Activated CD8-positive, alpha-beta memory T cell treated with anti-CD3 and anti-CD28 coated beads, Interleukin-2, amount 10 ng/mL, durations not matched to agents 7 days and 5 days (primary cell): ENCODE measurements at places on chromosomes 12 and 14.

GRCh38 chr12:127516467-127516866, 750.5 kb upstream of the TMEM132C start:
- no peak for DNase-seq
- H3K4me3 ChIP-seq: no peak overlapping the region
- H3K27ac ChIP-seq: no peak overlapping the region
- no peaks in the 10 kb centered on the region for H3K4me1 ChIP-seq
- no peaks in the 10 kb centered on the region for H3K27me3 ChIP-seq
- no peaks in the 10 kb centered on the region for H3K36me3 ChIP-seq

GRCh38 chr12:43087195-43088091, 464.6 kb downstream of the ADAMTS20 start:
- no peaks in the 10 kb centered on the region for H3K27me3 ChIP-seq
- H3K36me3 ChIP-seq: no peaks in the 10 kb centered on the region
- no peak for DNase-seq
- no peak overlapping the region for H3K4me3 ChIP-seq
- no peaks in the 10 kb centered on the region for H3K4me1 ChIP-seq

DNA sequence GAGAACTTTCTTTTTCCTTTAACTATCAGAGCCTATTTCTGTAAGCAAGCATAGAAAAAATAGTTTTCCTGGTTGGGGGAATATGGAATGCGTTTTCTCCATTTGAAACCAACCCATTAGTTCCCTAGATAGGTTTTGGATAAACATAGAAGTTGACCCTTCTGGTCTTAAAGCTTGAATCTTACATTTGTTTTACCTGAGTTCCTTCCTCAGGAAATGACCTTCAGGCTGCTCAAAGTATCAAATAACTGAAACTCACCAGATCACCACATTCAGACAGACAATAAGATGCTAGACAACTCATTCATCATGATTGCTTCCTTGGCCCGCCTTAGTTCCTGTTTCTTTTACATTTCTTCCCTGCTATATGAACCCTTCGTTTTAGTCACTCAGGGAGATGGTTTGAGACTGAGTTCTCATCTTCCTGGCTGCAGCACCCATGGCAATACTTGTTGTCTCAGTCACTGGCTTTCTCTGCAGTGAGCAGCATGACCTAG, 52.2 kb downstream of the LRP6 start:
- no peak for DNase-seq
- peaks cover 64% of the 10 kb centered on the region for H3K27me3 ChIP-seq
- peaks cover 8% of the 10 kb centered on the region for H3K4me1 ChIP-seq
- no peak overlapping the region for H3K4me3 ChIP-seq
- no peak overlapping the region for H3K27ac ChIP-seq

- no peak overlapping the region for H3K4me3 ChIP-seq
- H3K27ac ChIP-seq: no peak overlapping the region
- no peaks in the 10 kb centered on the region for H3K27me3 ChIP-seq
- H3K36me3 ChIP-seq: peaks cover 30% of the 10 kb centered on the region
These were observed 17.8 kb downstream of the TAOK3 start for GRCh38 chr12:118354903-118355302.

- no peak overlapping the region for H3K27ac ChIP-seq
- H3K4me3 ChIP-seq: no peak overlapping the region
- DNase-seq: no peak
- H3K27me3 ChIP-seq: no peaks in the 10 kb centered on the region
- H3K4me1 ChIP-seq: no peaks in the 10 kb centered on the region
- H3K36me3 ChIP-seq: no peaks in the 10 kb centered on the region
These were observed 827.9 kb downstream of the FLRT2 start for GRCh38 chr14:86357876-86358275.

DNA sequence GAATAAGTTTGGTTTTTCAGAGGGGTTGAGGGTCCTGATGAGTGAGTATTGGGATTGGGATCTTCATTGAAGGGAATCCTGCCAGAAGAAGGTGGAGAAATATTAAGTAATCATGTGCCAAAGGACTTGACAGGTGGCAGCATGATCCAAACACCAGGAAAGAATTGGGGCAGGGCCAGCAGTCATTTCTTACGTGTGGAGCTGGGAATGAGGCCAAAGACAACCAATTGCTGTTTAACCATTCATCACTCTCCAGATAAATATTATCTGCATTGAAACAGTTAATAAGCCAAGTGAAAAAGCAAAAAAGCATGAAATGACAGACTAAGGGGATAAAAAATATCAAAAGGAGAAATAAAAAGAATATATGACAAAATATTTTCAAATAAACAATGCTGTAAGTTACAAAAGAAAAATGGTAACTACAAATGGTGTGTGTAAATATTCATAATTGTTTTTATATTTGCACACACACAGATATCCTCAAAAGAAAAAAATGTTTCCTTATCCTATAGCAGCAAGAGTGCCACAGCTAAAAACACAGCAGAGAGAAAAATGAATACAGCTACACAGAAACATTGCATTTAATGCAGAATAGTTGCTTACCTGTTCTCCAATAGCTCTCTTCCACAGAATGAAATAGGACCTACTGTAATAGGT, 26.2 kb downstream of the C2CD5 start:
- DNase-seq: no peak
- peaks cover 1% of the 10 kb centered on the region for H3K4me1 ChIP-seq
- no peak overlapping the region for H3K4me3 ChIP-seq
- no peak overlapping the region for H3K27ac ChIP-seq
- H3K36me3 ChIP-seq: peaks cover 28% of the 10 kb centered on the region

GRCh38 chr12:120710805-120711296, 593 bp downstream of the UNC119B start:
- H3K4me1 ChIP-seq: peaks cover 51% of the 10 kb centered on the region
- peak overlapping the region; percentile 82 for H3K4me3 ChIP-seq
- peak overlapping the region; percentile 77 for H3K27ac ChIP-seq
- peak; percentile 55 for DNase-seq
- no peaks in the 10 kb centered on the region for H3K27me3 ChIP-seq

- no peak for DNase-seq
- no peak overlapping the region for H3K27ac ChIP-seq
- no peak overlapping the region for H3K4me3 ChIP-seq
- peaks cover 6% of the 10 kb centered on the region for H3K36me3 ChIP-seq
These were observed 460.8 kb downstream of the TMEM117 start for GRCh38 chr12:44296624-44297197.

DNA sequence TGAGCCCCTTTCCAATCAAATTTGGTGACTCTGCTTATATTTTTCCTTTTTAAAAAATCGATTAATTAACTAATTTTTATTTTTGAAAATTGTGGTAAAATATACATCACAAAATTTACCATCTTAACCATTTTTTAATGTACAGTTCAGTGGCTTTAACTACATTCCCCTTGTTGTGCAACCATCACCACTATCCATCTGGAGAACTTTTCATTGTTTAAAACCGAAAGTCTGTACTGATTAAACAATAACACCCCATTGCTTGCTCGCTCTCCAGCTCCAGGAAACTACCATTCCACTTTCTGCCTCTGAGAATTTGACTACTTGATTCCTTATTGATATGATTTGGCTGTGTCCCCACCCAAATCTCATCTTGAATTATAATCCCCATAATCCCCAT, 283.4 kb downstream of the C12orf75 start:
- no peak overlapping the region for H3K4me3 ChIP-seq
- H3K27me3 ChIP-seq: no peaks in the 10 kb centered on the region
- DNase-seq: no peak
- H3K27ac ChIP-seq: no peak overlapping the region
- no peaks in the 10 kb centered on the region for H3K36me3 ChIP-seq
- no peaks in the 10 kb centered on the region for H3K4me1 ChIP-seq

GRCh38 chr14:97854918-97855317, 1057.7 kb downstream of the VRK1 start:
- H3K27me3 ChIP-seq: no peaks in the 10 kb centered on the region
- H3K27ac ChIP-seq: no peak overlapping the region
- no peak for DNase-seq

DNA sequence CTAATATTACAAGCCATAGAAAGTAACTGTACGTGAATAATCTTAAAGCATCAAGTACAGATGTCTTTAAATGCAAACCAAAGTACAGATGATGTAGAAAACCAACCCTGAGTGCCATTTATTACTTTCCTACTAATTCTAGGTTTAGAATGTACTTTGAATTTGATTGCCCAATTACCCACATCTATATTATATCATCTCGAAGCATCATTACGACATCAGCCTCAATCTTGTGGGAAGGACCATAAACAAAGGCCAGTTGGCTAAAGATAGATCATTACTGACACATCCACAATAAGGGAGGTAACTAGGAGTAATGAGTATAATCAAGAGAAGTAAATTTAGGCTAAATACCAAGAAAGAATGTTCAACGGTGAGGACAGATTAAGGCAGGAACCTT, 478.9 kb downstream of the BCAT1 start:
- no peaks in the 10 kb centered on the region for H3K4me1 ChIP-seq
- H3K4me3 ChIP-seq: no peak overlapping the region
- no peaks in the 10 kb centered on the region for H3K36me3 ChIP-seq
- H3K27me3 ChIP-seq: no peaks in the 10 kb centered on the region
- H3K27ac ChIP-seq: no peak overlapping the region

DNA sequence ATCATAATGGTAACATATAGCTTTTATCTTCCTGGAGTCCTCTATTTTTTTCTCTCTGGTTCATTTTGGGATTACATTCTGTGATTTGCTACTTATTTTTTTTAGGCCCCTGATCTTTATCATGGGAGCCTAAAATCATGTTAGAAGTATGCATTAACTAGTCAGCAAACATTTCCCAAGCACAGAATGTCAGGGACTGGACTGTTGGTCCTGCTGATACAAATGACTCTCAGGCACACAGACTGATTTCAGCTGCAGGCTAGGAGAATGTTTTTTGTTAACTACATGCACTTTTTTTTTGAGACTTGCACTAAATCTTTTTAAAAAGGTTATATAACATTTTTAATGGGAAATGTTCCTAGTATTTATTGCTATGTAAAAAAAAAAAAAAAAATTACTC, 131.1 kb downstream of the ACSS3 start:
- DNase-seq: no peak
- no peaks in the 10 kb centered on the region for H3K36me3 ChIP-seq
- H3K4me3 ChIP-seq: no peak overlapping the region
- no peaks in the 10 kb centered on the region for H3K4me1 ChIP-seq

DNA sequence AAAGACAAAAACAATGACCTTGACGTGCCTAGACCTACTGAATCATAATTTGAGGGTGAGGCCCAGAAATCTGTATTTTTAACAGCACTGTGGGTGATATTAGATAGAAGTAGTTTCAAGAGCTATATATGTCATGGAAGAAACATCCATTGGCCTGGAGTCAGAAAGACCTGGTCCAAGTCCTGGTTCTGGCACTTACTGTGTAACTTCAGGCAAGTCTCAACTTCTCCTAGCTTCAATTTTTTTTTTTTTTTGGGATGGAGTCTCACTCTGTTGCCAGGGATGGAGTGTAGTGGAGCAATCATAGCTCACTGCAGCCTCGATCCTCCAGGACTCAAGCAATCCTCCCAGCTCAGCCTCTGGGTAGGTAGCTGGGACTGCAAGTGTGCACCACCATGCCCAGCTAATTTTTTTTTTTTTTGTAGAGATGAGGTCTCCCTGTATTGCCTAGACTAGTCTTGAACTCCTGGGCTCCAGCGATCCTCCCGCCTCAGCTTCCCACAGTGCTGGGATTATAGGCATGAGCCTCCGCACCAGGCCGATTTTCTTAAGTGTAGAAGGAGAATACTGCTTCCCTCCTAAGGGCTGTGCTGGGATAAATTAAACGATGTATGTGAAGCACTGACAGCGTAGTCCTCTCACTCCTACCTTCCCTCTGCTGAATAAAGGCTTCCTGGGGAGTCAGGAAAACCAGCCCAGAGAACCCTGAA, 14.3 kb upstream of the GPX2 start:
- no peak for DNase-seq
- H3K36me3 ChIP-seq: no peaks in the 10 kb centered on the region
- H3K4me1 ChIP-seq: peaks cover 4% of the 10 kb centered on the region
- H3K27ac ChIP-seq: no peak overlapping the region

DNA sequence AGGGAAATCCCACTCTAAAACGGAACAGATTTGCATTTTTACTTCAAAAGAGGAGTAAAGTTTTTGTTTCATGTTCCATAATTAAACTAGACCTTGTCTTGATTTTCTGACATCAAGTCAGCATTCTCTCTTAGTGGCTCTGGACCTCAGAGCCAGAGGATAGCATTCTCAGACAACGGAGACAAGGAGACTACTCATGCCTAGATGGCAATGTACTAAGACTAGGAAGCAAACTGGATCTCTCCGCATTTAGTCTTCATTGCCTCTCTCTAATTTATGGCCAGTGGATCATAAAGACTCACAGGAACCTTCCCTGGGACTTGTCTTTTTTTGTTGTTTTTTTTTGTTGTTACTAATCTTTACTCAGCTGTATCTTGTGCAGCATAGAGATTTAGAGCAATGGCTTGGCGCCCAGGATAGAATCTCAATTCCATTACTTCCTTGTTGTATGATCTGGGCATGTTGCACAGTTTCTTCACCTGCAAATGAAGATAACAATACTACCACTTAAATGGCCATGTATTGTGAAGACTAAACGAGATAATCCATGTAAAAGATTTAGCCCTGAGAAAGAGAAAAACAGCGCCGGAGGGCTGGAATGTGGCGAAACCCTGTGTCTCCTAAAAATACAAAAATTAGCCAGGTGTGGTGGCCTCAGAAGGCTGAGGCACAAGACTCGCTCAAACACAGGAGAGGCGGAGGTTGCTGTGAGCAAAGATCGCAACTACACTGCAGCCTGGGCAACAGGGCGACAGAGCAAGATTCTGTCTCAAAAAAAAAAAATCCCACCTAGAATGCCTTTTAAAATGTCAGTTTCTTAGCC, 4.0 kb upstream of the GEMIN2 start:
- peaks cover 28% of the 10 kb centered on the region for H3K4me1 ChIP-seq
- no peaks in the 10 kb centered on the region for H3K27me3 ChIP-seq
